Cerebellum (tissue), 4 donors: ENCODE measurements at places on chromosomes 2 and 18.

GRCh38 chr2:103789381-103790095 lies 1027.7 kb downstream of the TMEM182 start:
- peak; percentile 37 for DNase-seq

GRCh38 chr2:70523996-70524965 lies 29.3 kb downstream of the TGFA start:
- DNase-seq, result no peak

DNA sequence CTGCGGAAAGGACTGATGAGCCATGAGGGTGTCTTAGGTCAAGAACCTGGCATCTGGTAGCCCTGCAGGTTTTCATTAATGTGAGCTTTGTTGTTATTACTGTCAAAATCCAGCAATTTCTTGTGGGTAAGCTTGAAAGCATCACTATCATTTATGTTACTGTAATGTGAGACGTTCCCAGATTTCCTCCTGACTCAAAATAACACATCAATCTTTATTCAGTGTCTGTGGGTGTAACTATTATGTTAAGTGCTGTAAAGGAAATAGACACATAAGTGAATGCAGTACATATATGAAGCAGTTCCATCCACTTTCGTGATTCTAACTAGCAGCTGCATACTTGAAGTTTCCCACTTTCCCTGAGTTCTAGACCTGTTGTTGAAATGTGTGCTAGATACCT lies 89.8 kb downstream of the FHOD3 start:
- no peak for DNase-seq

DNA sequence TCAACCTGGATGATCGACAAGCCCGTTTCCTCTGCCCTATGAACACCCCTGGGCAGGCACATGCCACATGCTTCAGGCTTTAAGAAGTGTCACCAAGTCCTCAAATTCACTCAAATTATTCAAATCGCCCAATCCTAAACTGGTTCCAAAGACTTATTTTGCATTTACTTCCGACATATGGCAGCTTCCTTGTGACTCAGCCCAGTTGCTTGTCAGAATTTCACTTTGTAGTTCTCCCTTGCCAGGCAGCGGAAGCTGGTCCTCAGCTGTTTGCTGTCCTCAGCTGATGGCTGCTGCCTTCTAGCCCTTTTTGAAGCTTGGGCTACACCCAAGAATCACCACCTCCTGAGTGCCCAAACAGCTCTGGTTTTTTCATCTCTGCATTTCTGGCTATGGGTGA lies 105.4 kb upstream of the LMAN1 start:
- no peak for DNase-seq

DNA sequence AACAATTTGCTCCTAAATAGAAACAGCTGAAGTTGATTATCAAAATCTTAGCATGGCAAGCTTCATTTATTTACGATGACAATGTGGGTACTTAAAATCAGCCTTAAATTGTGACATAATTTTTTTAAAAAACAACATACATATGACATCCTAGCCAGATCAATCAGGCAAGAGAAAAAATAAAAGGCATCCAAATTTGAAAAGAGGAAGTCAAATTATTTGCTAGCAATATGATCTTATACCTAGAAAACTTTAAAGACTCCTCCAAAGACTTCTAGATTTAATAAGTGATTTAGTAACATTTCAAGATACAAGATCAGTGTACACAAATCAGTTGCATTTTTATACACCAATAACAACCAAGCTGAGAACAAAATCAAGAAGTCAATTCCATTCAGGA lies 14.3 kb upstream of the PPP3R1 start:
- DNase-seq, result no peak

GRCh38 chr2:481388-481787 lies 193.5 kb upstream of the ALKAL2 start:
- no peak for DNase-seq

- DNase-seq, result no peak
Measured at GRCh38 chr18:26103579-26103978, 13.2 kb upstream of the SS18 start.

DNA sequence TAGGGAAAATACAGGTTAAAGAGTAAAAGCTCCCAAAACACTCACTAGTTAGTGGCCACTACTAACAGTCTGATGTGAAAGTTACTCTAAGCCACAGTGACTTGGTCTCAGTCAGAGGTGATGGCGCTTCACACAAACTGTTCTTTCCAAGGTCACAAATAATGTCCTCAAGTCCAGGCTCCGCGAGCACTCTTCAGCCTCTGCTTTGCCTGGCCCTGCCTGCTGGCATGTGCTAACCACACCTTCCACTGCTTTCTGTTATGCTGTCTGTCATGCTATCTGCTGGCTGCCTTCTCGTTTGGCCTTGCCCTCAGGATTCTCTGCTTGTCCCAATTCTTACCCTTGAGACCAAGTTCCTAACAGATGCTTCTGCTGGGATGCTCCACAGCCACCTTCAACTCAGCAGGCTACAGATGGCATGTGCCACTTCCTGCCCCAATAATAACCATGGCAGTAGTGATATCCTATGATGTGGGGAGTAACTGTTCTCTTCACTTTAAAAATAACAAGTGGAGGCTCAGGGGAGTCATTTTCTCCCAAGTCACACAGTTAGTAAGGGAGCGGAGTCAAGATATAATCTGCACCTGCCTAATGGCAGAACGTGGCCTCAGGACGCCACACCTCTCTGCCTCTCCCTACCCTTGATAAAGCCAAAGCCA lies 75.7 kb downstream of the ZAP70 start:
- peak; percentile 13 for DNase-seq

GRCh38 chr2:68483011-68483410 lies 15.6 kb downstream of the APLF start:
- no peak for DNase-seq

- no peak for DNase-seq
Measured at GRCh38 chr2:21155365-21156136, 31.8 kb downstream of the TDRD15 start.

DNA sequence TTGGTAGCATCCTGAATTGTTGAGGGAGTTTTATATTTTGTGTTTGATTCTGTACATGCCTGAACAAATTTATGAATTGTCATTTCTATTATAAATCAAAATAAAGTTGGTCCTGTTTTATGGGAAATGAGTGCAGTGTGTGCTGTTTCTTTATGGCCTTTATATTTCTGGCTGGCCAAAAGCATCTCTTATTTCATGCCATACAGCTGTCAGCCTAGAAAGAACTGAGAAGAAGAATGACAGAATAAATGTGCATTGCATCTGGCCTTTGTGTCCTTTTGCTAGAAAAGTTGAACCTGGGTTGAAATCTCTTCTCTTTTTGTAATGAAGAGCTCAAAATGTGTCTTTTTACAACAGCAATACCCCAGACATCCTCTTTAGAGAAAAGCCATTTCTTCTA lies 474.7 kb upstream of the LRATD1 start:
- DNase-seq, result no peak

- no peak for DNase-seq
Measured at GRCh38 chr2:206631340-206631739, 10.9 kb upstream of the FAM237A start.

DNA sequence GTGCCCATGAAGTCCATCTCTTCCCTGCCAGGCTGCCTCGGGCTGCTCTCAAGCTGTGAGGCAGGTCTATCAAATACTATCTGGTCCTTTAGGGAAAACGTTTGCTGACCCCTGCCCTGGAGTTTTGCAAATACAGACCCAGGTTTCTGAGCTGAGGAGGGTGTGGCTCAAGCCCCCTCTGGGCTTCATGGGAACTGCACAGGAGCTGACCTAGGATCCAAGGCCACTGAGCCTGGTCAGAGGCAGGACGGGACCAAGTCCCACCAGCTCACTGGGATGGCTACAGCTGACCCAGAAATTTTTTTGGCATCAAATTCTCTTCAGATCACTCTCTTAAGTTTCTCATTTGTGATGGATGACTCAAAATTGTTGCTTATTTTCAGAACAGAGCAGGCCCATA lies 14.1 kb downstream of the ZNF516 start:
- no peak for DNase-seq

GRCh38 chr2:21773168-21773567 lies 649.4 kb downstream of the TDRD15 start:
- no peak for DNase-seq

DNA sequence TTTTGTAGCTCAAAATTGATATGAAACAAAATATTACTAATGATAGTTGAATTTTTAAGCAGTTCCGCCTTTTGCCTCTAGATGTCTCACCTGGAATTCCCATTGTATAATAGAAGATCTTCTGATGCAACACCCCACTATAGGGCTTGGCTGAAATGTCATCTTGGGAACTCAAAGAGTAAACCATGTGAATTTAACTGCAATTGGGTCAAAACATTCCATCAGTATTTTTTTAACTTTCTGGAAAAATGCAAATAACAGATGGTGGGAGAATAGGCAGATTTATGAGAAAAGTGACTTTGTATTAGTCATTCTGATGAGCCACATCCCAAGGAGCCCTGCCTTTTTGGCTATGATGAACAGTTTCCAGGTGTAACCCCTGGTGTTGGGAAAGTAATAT lies 489.9 kb downstream of the NYAP2 start:
- peak; percentile 46 for DNase-seq

DNA sequence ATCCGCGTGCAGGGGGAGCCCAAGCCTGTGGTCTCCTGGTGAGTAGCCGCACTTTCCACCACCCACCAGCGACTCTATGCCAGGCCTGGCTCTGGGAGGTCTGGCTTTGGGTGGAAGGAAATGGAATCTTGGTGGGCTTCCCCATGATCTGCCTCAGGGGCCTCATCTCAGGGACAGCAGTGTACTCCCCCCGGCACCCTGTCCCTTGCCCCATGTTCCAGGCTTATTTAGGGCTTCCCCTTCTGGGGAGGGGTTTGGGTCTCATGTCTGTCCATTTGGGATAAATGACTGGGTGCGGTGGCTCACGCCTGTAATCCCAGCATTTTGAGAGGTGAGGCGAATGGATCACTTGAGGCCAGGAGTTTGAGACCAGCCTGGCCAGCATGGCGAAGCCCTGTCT lies 27.7 kb downstream of the SPEG start:
- no peak for DNase-seq

GRCh38 chr18:42742474-42742873 lies 373.0 kb downstream of the RIT2 start:
- no peak for DNase-seq

GRCh38 chr2:47917276-47917961 lies 11.1 kb upstream of the FBXO11 start:
- no peak for DNase-seq

DNA sequence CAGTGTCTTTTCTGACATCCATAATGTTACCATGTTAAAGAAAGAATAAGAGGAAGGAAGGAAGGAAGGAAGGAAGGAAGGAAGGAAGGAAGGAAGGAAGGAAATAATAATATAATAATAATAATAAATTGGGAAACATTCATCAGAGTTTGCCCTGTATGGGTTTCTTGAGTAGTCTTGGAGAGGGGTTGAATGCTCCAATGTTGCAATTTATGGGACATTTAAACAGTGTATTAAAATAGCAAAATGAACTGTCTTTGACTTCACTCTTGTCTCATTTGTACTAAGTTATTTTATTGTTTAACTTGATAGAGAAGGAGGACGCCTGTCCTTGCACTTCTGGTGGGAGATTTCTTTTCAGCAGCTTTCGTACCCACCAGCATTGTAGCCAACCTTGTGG lies 277.7 kb downstream of the RNF144A start:
- DNase-seq, result no peak

GRCh38 chr18:63850020-63850419 lies 37.5 kb upstream of the SERPINB2 start:
- DNase-seq, result no peak

- no peak for DNase-seq
Measured at GRCh38 chr18:35610089-35610488, 28.5 kb downstream of the GALNT1 start.

DNA sequence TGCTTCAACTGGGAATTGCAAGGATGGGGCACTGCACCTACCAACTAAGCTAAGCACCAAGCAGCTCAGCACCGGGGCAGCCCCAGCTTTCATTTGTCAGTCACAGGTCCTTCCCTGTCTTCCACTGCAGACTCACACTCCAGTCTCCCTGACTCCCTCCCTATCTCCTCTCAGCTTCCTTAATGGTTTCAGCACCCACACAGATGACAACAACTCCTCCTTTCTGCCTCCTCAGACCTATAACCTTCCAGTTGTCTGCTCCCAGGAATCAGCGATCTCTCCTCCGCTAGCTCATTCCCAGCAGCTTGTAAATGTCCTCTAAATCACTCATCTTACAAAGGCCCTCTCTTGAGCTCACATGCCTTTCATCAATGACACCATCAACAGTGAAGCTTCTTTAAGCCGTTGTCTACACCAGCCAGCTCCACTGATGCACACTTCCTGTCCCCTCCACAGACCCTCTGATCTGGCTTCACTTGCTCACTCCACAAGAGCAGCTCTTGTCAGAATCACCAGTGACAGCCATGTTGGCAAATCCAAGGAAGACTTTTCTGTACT lies 32.1 kb downstream of the CLASP1 start:
- DNase-seq, result no peak

- peak; percentile 30 for DNase-seq
Measured at GRCh38 chr2:69493268-69493667, 56.0 kb upstream of the NFU1 start.

- no peak for DNase-seq
Measured at GRCh38 chr2:144396318-144396717, 123.6 kb downstream of the ZEB2 start.

DNA sequence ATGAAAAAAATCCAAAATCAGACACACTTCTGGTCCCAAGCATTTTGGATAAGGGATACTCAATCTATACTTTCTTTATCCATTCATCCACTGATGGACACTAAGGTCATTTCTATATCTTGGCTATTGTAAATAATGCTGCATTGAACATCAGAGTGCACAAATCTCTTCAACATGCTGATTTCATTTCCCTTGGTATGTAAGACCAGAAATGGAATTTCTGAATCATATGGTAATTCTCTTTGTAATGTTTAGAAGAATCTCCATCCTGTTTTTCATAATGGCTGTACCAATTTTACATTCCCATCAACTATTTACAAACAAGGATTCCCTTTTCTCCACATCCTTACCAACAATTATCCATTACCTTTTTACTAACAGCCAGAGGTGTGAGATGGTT lies 33.7 kb upstream of the MCM6 start:
- DNase-seq, result no peak

- no peak for DNase-seq
Measured at GRCh38 chr2:165109915-165110314, 93.9 kb downstream of the SCN3A start.

GRCh38 chr2:45637440-45637839 lies 14.0 kb upstream of the PRKCE start:
- no peak for DNase-seq

DNA sequence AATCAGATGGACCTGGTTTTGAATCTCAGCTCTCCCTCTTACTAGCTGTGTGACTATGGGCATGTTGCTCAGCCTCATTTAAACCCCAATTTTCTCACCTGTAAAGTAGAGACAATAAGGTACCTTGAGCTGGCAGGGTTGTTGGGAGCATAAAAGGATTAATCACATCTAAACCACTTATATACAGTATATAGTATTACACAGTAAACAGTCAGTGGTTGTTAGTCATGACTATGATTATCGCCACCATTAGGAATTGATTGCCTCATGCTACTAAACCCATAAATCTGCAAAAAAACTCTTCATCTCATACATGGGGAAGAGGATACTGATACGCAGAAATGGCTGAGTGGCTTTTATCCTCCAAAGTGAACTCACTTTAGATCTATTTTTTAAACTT lies 65.8 kb downstream of the INO80D start:
- DNase-seq, result no peak
